ENCODE measurements at places on chromosomes 1 and 21.

- no peak for DNase-seq
Observed at GRCh38 chr1:169727307-169727706, 6.6 kb downstream of the SELE start.

GRCh38 chr1:81071072-81071858, 729.5 kb upstream of the ADGRL2 start:
- DNase-seq: no peak

GRCh38 chr1:77976433-77977076, 2.3 kb downstream of the FUBP1 start:
- DNase-seq: no peak

DNA sequence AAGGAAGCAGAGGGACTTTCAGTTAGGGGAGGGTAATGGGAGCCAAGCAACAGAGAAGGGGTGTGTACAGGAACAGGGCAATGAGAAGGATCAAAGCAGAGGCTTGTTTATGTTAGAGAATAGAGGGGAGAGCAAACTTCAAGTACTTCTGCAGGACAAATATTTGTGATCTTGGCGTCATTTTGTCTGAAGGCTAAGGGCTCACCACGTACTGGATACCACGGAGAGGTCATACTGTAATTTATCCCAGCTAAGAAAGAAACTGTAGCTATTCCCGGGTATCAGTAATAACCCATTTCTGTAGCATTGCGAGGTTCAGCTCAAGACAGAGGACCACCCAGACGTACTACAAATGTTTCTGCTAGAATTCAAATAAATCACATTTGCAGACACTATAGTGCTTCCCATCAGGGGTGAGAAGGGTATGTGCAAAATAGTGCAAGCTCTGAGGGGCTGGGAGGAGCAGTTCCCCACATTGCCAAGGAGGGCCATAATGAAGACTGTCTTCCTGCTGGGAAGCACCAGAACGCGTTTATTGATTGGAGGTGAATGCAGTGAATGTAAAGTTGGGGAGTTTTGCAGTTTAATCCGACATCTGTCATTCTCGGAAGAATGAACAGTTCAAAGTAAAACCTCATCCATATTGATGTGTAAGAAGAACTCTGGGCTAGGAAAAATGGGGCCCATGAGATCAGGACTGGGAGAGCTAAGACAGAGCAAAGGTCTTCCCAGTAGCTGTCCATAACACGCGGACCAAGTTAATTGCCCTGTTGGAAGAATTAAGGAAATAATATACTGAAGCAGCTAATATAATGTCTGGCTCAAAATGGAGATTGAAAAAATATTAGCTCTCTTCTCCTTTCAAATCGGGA, 136.9 kb downstream of the RWDD3 start:
- DNase-seq: no peak

- no peak for DNase-seq
Observed at GRCh38 chr1:23244256-23244761, 27.0 kb upstream of the HTR1D start.

DNA sequence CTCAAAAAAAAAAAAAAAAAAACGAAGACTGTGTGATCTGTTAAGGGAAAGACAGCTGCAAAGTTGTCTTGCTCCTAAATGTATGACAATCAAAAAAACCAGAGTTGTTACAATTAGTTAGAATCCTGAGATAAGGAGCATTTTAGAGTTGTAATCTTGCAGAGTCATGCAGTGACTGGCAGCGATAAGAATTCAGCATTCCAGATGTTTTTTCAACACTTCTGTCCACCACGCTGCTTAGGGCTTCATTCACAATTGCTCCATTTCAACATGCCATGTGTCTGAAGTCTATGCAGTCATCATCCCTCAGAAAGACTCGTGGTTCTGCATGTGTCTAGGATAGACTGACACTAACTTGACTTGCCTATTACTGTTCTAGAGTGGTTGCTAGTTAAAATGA, 102.4 kb upstream of the BACE2 start:
- DNase-seq: no peak

- DNase-seq: peak; percentile 89
Observed at GRCh38 chr1:243264717-243265116, 8.9 kb downstream of the SDCCAG8 start.

DNA sequence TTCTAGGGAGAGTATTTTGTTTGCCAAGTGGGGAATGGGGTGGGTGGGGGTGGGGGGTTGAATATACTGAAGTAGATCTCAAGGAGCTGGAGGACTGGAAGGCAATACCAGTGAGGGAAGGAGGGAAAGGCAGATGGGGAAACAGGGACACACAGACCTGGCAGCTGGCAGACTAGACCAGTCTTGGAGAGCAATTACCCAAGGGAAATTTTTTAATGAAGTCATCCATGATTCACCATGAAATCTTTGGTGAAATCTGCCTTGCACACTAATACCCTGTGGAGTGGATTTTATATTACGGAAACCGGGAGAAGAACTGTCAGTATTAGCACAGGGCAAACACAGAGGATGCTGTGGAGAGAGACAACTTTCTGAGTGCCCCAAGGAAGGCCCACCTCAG, 29.7 kb upstream of the MARK1 start:
- no peak for DNase-seq

DNA sequence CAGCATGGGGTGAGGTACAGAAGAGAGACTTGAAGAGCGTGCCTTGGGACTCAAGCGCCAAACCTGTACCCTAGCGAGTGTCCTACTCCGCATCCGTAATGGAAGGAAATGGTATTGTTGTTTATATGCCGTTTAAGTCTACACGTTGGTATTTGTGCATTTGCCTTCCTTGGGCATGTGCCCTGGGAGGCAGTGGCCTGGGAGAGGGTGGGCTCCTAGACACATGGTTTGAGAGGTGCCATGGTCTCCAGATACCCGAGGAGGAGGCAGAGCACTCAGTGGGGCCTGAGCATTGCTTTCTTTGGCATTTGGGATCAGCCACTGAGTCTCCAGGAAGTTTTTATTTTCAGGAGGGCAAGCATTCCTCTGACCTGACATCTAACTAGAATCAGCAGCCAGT, 6.5 kb downstream of the ZNF672 start:
- no peak for DNase-seq

DNA sequence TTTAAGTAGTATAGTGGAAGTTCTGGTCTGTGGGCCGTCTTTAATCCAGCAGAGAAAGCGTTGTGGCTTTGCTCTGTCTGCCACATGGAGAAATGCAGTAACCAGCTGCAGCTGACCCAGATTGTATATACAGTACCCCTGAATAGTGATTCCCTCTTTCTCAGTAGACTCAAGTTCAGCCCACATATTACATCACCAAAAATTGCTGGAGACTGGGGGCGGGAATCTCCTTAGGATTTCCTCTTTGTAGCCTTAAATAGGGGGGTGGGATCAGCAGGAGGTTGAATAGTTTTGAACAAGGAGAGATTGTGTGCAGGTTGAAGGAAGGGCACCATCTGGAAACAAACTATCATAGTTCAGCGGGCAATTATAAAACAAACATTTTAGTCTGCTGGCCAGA, at the start of gene ANGPTL1:
TSS of gene ANGPTL1 (minus strand) at position 134 of the 400 bp plus-strand sequence. CDS start 5,301 bp downstream, outside the sequence.
- no peak for DNase-seq

DNA sequence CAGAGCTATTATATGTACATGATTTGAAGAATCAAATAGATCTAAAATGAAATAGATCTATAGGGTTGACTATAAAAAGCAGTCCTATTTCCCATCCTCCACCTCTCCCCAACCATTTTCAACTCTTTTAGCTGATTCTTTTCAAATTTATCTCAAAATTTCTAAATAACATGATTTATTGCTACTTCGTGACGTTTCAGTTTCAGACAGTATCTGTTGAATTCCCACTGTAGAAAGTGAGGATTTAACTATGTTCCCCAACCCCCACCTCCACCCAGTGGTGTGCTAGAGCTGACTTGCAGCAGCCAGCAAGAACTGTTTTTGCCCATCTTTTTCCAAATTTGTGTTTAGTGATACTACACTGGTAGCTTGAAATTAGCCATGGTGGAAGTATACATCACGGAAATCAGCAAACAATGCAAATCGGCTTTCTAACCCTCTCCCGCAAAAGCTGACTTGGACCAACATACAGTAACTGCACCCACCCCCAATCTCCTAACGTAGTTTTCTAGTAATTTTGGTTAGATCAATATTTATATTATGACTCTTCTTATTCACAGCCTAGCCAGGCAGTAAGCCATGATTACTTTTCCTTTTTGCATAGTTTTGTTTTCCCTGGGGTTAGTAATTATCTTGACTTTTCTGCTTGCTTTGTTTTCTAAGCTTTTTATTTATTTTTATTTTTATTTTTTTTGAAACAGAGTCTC, 10.9 kb downstream of the SEMA4A start:
- DNase-seq: no peak

DNA sequence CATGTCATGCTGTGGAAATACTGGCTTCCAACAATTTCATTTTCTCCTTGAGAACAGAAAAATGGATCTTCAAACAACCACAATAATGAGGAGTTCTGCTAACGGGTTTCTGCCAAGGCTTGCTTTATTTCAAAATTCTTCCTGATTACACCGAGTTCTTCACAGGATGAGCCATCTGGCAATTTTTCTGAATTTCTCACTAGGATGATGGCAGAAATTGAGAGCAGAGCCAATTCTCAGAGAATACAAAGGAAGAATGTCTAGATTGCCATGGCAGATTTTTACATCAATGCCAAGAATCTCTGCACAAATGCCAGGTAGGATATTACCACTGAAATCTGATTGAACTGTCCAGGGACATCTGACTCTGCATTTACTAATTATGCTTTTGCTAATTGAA, 619.0 kb upstream of the CHRM3 start:
- DNase-seq: no peak

- DNase-seq: no peak
Observed at GRCh38 chr1:80023358-80023757, 1016.8 kb upstream of the ADGRL4 start.

GRCh38 chr1:40309374-40310128, 7.5 kb downstream of the COL9A2 start:
- no peak for DNase-seq

- no peak for DNase-seq
Observed at GRCh38 chr1:114154963-114155322, 1.3 kb upstream of the SYT6 start.

DNA sequence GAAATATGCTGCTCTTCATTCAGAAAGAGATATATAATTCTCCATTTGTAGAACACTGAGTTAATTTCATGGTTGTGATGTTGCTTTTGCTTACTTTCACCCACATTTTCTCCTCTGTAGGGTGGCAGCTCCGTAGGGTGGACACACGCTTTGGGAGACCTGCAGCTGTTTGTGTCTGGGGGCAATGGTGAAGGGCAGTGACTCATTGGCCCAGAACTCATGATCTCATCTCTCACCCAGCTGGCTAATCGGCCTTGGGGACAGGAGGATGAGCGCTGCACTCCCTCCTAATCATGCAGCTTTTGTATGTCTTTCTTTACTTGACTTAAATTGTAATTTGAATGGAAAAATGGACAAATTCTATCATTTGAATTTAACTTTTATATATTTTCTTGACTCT, 9.6 kb downstream of the DISC1 start:
- DNase-seq: peak; percentile 53

- DNase-seq: no peak
Observed at GRCh38 chr1:93685918-93686317, 4.3 kb upstream of the BCAR3 start.

Data from HS-5 (cell line).